Thyroid gland (tissue), 4 donors: ENCODE measurements at places on chromosomes 12 and 14.

- DNase-seq = no peak
These were observed 26.1 kb downstream of the KCTD10 start for GRCh38 chr12:109450980-109451379.

GRCh38 chr12:132397152-132397933 lies 68.0 kb upstream of the GALNT9 start:
- no peak for DNase-seq

DNA sequence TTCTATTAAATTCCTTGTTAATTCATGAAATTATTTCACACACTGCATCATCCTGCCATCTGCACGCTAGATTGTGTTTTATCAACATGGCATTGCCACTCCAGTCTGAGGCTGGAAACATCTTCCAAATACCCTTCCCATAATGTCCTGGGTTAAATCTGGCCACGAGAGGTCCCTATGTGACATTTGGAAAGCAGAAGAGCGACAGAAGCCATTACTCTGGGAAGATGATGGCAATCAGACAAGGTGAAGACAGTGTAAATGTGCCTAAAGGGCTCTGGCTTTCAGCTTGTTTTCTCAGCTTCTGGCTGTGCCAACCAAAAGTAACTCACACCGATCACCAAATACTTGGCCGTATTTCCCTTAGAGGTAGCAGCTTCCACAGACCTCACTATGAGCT lies 144.8 kb downstream of the CAPZA3 start:
- no peak for DNase-seq

GRCh38 chr12:116384175-116384574 lies 106.7 kb upstream of the MED13L start:
- no peak for DNase-seq

- DNase-seq = no peak
These were observed 26.4 kb downstream of the MOK start for GRCh38 chr14:102278631-102278935.

DNA sequence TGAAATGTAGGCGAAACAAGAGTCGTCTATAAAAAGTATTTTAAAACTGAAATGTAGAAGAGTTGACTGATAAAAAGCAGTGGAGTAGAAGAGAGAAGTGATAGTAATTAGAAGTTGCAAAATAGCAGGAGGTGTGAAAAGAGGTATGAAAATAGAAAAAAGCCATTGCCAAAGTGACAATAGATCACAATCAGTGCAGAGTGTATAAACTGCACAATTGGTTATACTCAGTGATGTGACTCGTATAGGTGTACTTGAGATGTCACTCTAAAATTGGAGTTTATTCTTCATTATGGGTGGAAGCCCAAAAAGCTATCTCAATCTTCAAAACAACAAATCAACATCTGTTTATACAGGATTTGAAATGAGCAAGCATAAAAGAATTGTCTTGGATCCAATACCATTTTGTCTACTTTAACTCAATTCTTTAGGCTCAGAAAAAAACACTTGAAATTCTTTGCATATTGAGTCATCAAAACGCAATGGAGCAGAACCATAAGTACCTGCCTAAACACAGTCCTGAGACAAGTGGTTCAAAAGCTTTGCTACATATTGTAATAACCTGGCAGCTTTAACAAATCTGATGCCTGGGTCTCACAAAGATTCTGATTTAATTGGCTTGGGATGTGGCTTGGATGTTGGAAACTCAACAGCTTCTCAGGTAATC lies 8.8 kb downstream of the IKBIP start:
- DNase-seq = no peak

DNA sequence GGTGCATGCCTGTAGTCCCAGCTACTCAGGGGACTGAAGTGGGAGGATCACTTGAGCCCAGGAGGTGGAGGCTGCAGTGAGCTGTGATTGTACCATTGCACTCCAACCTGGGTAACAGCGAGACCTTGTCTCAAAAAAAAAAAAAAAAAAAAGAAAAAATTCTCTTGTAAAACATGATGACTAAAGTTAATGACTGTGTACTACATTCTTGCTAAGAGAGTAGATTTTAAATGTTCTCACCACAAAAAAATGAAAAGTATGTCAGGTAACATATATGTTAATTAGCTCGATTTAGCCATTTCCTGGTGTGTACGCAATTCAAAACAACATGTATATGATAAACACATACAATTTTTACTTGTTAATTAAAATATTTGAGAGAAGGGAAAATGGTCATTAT lies 480.7 kb upstream of the RGS6 start:
- DNase-seq = no peak

GRCh38 chr14:65237023-65237814 lies 134.9 kb upstream of the MAX start:
- no peak for DNase-seq

- DNase-seq = no peak
These were observed 178.9 kb downstream of the KLHL28 start for GRCh38 chr14:44782775-44783238.

DNA sequence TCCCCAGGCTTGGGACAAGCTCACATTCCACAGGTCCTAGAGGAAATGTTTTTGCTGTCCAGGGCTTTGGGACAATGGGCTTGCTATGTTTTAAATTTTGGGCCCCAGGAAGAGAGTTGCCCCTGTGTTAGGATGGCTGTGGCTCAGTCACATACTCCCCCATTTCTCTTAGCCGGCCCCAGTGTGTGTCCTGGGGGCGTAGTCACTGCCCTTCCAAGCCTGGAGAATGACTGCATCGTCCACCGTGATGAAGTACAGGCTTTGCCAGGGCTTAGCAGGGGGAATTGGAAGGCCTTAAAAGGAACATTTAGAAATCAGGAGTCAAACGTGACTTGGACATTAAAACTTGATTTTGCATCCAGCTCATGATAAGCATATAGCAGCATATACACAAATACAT lies 293.6 kb downstream of the CACNA1C start:
- DNase-seq = no peak

DNA sequence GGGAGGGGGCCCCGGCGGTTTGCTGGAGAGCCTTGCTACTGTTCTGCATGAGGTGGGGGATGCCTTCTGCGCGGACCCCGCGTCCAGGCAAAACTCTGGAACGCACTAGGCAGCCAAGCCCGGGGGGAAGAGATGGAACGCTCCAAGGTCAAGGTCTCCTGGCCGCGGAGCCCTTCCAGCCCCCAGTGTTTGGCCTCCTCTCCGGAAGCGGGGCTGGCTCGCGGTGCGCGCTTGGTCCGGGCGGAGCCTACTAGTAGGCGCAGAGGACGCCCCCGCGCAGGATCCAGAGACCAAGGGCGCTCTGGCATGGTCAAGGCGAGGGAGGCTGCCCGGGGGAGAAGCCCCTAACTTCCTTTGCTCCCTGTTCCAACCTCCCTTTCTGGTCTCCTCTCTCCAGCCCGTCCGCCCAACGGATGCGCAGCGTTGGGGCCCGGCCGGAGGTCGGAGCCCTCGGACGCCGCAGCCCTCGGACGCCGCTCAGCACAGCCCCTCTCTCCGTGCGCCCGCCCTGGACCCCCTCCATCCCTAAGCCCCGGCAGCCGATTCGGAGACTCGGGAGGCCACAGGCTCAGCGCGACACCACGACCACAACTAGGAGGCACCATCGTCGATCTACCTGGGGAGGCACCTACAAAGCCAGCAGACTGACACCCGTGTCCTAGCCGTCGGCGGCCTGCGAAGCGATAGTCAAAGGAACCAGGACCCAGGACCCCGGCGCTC lies 669 bp upstream of the KCNK13 start:
- DNase-seq = peak; percentile 33
